Kidney epithelial cell (primary cell): ENCODE measurements at places on chromosomes 6 and 20. TPM values are rescaled to one million over a fixed set of nuclear protein-coding genes. Genes with fewer than 3 reads are reported as not detected.

Gene UCKL1
- 19.6 and 25.6 TPM in 2 replicates for total RNA-seq

Gene CLPSL1
- not detected in 2 replicates for total RNA-seq

Gene LY86
- total RNA-seq, result 0.96 TPM in 1 of 2 replicates, not detected in the other

Gene ANKEF1
- total RNA-seq, result 7.6 and 8.2 TPM in 2 replicates

Gene CD93
- total RNA-seq, result 1.0 and 1.3 TPM in 2 replicates

Gene TMEM242
- total RNA-seq, result 6.7 and 9.6 TPM in 2 replicates

Gene FAXC
- 7.5 and 10.1 TPM in 2 replicates for total RNA-seq

Gene ZNF831
- not detected in 2 replicates for total RNA-seq

Gene MAP7
- total RNA-seq, result 16.0 and 17.6 TPM in 2 replicates

Gene C6orf163
- total RNA-seq, result 0.55 and 0.71 TPM in 2 replicates

Gene BEND6
- total RNA-seq, result 2.7 and 2.8 TPM in 2 replicates

Gene LAMA2
- total RNA-seq, result 1.1 and 1.4 TPM in 2 replicates

Gene TRIM10
- total RNA-seq, result not detected in 2 replicates

Gene MYH7B
- 0.04 and 0.21 TPM in 2 replicates for total RNA-seq

Gene SMLR1
- total RNA-seq, result not detected in 2 replicates
